ENCODE measurements at places on chromosomes 5 and 9.

DNA sequence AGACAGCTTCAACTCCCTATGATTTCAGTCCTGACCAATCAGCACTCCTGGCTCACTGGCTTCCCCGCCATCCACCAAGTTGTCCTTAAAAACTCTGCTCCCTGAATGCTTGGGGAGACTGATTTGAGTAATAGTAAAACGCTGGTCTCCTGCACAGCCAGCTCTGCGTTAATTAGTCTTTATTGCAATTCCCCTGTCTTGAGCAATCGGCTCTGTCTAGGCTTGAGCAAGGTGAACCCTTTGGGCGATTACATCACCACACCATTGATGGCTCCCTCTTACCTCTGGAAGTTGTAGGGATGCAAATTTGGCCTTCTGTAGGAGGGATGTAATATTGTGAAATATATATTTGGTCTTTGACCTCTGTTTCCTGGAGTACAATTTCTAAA lies 2.9 kb upstream of the SLC23A1 start:
- no peak for DNase-seq

DNA sequence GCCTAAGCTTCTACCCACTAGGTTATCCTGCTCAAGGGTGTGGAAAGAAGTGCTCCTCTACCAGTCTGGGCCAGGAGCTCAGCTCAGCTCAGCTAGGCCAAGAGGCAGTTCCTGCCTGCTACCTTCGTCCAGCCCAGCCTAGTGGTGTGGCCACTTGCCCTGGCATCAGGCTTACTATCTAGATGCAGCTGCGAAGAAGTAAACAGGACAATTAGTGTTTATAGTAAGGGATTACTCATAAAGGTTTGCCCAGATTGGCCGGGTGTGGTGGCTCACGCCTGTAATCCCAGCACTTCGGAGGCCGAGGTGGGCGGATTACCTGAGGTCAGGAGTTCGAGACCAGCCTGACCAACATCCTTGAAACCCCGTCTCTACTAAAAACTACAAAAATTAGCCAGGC lies 12.8 kb upstream of the SPATA24 start:
- no peak for DNase-seq

DNA sequence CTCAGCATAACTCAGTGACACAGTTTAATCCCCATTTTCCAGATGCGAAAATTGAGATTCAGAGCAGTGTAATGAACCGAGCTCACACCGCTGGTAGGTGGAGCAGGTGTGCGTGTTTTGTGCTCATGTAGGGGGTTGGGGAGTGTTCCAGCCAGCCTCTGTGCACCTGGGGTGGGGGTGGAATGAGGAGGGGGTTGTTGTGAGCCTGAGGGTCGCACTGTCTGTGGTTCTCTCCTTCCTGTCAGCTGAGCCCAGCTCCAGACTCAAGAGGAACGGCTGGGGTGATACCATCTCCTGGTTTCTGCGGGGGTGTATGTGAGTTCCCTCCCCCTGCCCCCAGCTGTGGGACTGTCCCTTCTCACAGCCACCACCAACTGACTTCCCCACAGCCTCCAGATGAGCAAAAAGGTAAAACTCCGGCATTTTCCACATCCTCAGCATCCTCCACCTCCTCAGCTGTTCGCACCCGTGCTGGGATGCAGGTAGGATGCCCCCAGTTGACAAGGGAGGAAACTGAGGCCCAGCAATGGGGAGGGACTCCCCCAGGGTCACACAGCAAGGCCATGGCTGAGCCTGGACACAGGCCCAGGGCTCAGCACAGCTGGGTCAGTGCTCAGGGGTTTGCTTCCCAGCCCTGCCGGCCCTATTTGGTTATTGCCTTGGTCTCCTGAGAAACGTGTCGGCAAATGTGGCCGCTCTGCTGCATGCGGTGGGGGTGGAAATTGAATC lies 2.1 kb downstream of the SH2D3C start:
- DNase-seq, result no peak

DNA sequence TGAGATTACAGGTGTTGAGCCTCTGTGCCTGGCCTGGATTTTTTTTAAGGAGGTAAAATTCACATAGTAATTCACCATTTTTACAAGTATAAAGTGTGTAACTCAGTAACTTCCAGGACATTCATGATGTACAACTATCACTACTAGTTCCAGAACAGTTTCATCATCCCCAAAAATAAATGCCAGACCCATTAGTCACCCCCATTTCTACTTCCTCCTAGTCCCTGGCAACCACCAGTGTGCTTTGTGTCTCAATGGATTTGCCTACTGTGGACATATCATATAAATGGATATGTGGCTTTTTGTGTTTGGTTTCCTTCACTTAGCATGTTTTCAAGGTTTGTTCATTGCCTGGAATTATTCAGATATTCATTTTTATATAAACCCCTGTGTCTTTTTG lies 72.5 kb upstream of the PANK3 start:
- no peak for DNase-seq

DNA sequence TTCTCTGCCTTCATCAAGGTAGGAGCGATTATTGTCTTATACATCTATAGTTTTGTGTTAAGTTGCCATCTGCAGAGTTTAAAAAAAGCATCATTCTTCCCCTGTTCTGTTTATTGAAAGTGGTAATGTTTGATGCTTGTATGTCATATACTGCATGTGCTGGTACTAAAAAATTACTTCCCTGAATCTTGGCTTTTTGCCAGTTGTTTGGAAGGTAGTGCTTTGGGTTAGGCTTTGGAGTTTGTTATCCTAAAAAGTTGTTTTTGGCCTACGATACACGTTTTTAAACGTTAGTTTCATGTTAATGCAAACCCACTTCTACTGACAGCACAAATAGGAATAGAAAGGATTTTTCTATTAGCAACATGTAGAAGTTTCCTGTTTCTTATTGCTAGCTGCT lies 158.3 kb downstream of the GIN1 start:
- DNase-seq, result no peak

- DNase-seq, result no peak
Observed at GRCh38 chr5:131230406-131230805, 33.4 kb upstream of the CDC42SE2 start.

DNA sequence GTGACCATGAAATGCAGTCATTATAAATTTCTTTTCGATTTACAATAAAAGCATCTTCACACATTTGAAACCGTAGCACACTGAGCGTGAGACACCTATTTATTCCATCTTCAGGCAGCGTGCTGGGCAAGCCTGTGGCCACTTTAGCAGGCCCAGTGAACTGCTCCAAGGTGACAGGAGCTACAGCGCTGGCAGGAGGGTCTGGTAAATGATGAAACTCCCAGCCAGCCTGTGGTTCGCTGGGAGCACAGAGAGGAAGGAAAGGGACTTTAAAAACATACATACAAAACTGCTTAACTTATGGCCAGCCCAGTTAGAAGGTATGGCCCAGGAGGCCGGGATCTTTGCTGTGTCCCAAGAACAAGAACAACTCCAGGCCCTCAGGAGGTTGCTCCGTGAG lies 5.1 kb downstream of the RAPGEF1 start:
- DNase-seq, result no peak

DNA sequence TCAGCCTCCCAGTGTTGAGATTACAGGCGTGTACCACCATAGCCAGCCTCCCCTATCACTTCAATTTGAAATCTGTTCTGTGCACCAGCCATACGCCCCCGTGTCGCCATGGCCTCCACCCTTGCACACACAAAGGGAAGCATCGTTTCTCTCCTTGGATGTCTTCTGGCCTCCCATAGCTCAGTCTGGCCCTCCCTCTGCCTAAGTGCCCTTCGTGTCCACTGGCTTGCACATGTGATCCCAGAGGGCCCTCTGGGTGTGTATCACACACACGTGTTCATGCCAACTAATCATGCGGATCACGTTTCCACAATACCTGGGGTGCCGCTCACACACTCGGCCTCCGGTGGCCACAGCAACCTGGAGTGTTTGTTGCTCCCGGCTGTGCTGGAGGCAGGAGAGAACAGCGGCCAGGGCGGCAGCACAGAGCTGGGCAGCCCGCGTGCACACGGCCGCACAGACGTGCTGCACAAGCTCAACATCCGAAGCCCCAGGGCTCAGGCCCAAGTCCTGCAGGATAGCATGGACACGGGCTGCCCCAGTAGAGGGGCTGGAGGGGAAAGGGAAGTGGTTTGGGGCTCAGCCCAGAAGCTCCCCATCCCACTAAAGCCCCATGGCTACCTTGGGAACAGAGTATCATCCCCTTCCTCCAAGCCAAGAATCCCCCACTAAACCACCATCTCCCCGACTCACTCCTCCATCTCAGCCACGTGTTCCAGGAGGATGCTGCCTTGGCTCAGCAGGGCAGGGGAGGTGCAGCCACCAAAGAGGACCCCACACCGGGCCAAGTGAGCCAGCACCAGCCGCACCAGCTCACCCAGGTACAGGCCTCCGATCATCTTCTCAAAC lies 10.9 kb downstream of the HK3 start:
- DNase-seq, result no peak

DNA sequence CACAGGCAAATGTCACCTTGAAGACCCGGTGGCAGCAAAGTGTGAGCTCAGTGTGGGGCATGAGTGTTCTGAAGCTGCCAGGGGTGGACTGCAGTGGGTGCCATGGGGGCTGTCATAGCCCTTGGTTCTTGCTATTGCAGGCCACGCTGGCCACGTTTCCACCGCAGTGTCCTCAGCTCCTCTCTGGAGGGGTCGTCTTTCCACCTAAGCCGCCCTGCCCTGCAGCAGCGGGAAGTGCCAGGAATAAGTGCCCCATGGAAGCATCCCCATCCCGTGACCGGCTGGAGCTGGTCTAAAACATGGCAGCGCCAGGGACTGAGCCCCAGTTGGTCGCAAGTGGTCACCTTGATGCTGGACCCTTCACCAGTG lies 6.9 kb downstream of the OBP2B start:
- no peak for DNase-seq

DNA sequence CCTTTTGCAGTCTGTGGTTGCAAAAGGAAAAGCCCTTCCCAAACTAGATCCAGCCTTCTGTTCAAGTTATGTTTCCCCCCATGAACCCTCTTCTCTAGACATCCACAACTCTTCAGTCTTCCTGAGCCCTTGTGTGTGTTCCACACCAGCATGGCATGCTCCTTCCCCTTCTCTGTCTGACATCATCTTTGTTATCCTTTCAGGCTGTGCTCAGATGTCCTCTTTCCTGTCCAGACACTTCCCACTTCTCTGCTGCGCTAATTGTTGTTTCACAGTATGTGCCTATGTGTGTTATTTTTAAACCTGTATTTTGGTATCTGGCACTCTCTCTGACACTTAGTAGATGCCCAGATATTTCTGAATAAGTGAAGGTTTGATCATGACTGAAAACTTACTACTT lies 38.2 kb downstream of the FOCAD start:
- DNase-seq, result no peak

DNA sequence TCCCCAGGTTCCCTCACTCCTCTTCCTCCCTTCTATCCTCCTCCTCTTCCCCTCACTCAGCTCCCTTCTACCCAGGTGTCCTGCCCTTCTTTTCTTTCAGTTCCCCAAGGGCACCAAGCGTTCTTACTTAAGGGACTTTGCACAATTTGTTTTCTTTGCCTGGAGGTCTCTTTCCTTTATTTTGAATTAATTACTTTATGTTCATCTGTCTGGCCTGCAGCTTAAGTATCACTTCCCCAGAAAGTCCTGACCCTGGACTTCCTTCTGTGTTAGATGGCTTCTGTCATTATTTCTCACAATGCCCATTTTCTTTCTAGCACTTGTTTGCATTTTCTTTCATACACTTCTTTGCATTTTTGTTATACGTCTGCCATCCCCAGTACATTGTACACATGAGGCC lies 350.6 kb downstream of the SH3GL2 start:
- DNase-seq, result no peak

- DNase-seq, result no peak
Observed at GRCh38 chr5:131810510-131811249, 13.9 kb upstream of the FNIP1 start.

- DNase-seq, result no peak
Observed at GRCh38 chr9:99128133-99128406, 23.2 kb downstream of the TGFBR1 start.

- DNase-seq, result no peak
Observed at GRCh38 chr9:21836437-21837161, 34.2 kb downstream of the MTAP start.

DNA sequence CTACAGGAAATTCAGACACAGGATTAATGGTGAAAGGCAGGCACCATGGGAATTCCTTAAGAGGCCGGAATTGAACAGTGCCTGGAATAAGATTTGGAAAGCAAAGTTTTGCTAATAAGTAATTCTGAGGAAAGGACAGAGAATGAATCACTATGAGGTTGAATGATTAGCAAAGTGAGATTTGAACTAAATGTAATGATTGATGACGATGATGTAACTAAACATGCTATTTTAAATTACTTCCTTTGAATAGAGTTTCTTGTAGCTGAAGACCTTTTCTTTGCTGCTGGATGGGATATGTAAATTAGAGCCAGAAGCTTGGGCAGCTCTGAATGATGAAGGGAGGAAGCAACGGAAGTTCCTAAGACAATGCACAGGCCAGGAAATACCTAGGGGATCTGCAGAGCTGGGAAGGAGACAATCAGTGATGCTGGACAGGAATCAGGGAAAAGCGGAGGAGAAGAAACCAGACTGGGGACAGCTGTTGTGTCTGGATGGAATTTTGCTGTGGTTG lies 482.0 kb downstream of the PSAT1 start:
- no peak for DNase-seq

DNA sequence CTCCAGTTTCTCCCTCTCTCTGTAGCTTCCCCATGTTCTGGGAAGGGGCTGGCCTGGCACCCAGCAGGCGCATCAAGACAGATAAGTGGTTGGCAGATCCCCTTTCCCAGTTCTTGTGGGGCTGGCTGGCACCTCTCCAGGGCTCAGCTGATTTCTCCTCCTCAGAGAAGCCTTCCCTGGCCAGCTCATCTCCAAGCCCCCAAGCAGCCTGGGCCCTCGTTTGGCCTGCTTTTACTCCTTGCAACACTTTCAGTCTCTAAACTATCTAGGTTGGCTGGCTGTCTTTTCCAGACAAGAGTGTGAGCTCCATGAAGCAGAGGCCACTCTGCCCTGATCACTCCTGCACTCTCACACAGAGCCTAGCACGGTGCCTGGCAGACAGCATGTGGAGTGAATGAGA lies 13.5 kb downstream of the MACROH2A1 start:
- no peak for DNase-seq

- no peak for DNase-seq
Observed at GRCh38 chr5:33091571-33092363, 349.0 kb upstream of the TARS1 start.

GRCh38 chr5:2890011-2890410 lies 138.5 kb upstream of the IRX2 start:
- DNase-seq, result no peak

- no peak for DNase-seq
Observed at GRCh38 chr5:167765352-167765751, 526.1 kb upstream of the WWC1 start.

DNA sequence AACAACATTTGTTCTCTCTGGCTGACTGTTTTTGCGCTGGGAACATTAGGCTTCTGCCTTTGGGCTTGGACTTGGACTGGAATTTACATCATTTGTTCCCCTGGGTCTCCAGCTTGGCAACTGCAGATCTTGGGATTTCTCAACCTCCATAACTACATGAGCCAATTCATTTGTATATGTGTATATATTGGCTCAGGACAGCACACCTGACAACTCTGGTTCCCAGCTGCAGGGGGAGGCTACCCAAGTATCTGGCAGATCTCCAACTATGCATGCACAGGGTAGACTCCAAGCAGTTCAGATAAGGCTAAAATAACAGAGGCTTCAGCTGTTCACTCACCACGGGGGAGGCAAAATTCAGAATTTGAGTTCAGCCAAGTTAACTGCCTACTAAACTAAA lies 31.6 kb upstream of the F2RL1 start:
- no peak for DNase-seq
